ENCODE measurements at places on chromosomes 7 and 10. TPM values are rescaled to one million over a fixed set of nuclear protein-coding genes. Genes with fewer than 3 reads are reported as not detected.

DNA sequence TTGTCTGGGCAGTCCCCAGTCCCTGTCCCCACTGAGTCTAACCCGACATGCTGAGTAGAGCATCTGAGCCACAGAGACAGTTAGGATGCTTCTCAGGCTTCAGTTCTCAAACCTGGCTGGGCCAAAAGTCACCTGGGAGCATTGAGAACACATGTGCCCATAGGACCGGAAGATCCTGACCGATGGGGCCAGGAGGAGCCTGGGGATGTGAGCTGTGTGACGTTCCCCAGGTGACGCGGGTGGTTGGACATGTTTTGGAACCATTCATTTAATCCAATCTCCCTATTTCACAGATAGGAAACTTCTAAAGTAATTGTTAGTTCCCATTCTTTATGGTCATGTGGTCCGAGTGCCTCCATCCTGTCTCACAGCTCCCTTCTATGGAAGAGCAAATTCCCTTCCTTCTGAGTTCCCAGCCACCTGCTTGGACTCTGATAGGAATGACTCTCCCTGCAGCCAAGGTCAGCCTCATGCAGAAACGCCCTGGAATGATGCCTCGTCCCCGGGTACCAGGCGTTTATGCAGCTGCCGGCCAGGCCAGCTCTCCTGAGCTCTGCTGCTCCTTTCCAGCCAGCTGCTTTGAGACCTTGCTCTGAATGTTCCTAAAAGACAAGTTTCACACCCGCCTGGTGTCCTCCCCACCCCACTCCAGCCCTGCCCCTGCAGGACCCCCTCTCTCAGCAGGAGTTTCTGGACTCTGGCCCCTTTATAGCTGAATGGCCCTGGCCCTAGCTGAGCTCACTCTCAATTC is 166.5 kb upstream of the RHEB start:
- no peak for DNase-seq

- no peak for DNase-seq
These were observed 40.8 kb upstream of the LOXL4 start for GRCh38 chr10:98308669-98309365.

GRCh38 chr10:33142295-33142694 is 184.3 kb upstream of the ITGB1 start:
- DNase-seq = no peak

- DNase-seq = no peak
These were observed 80.3 kb upstream of the CREB5 start for GRCh38 chr7:28332046-28332445.

PTEN gene
- total RNA-seq = 391 TPM

INTS1 gene
- 56.3 TPM for total RNA-seq

Measured in mesenteric fat pad (tissue), 1 donor.